Large intestine (tissue), 12 donors: ENCODE measurements at places on chromosomes 1 and 21. TPM values are rescaled to one million over a fixed set of nuclear protein-coding genes. Genes with fewer than 3 reads are reported as not detected.

- peak; percentile 36 for DNase-seq
Measured at GRCh38 chr1:22780696-22781095, 70.1 kb downstream of the EPHB2 start.

GRCh38 chr1:230141021-230141648 lies 74.1 kb downstream of the GALNT2 start:
- DNase-seq = no peak

DNA sequence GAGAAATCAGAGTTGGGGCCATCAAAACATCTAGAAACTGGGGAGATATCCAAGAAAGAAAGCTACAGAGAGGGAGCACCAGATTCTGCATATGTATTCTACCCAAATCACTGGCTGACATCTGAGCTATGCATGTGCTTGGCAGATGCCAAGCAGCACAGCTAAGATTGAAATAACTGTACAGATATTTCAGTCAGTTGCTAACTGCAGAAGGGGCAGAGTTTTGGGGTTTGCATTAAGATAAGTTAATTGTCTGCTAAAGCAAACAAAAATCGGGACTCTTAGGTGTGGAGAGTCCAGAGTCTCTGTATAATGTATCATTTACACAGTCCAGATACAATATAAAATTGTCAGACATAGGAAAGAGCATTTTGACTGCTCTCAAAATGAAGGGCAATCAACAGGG lies 437.1 kb downstream of the PTBP2 start:
- no peak for DNase-seq

- no peak for DNase-seq
Measured at GRCh38 chr21:42538479-42539275, 25.0 kb downstream of the SLC37A1 start.

DNA sequence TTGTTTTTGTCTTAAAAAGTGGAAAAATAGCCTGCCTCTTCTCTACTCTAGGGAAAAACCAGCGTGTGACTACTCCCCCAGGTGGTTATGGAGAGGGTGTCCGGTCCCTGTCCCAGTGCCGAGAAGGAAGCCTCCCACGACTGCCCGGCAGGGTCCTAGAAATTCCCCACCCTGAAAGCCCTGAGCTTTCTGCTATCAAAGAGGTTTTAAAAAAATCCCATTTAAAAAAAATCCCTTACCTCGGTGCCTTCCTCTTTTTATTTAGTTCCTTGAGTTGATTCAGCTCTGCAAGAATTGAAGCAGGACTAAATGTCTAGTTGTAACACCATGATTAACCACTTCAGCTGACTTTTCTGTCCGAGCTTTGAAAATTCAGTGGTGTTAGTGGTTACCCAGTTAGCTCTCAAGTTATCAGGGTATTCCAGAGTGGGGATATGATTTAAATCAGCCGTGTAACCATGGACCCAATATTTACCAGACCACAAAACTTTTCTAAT lies 35.0 kb upstream of the TDRD10 start:
- no peak for DNase-seq

GRCh38 chr1:21586846-21587601 lies 77.8 kb downstream of the ALPL start:
- peak; percentile 44 for DNase-seq

GRCh38 chr1:24052220-24052619 lies 59.7 kb downstream of the MYOM3 start:
- DNase-seq = no peak

DNA sequence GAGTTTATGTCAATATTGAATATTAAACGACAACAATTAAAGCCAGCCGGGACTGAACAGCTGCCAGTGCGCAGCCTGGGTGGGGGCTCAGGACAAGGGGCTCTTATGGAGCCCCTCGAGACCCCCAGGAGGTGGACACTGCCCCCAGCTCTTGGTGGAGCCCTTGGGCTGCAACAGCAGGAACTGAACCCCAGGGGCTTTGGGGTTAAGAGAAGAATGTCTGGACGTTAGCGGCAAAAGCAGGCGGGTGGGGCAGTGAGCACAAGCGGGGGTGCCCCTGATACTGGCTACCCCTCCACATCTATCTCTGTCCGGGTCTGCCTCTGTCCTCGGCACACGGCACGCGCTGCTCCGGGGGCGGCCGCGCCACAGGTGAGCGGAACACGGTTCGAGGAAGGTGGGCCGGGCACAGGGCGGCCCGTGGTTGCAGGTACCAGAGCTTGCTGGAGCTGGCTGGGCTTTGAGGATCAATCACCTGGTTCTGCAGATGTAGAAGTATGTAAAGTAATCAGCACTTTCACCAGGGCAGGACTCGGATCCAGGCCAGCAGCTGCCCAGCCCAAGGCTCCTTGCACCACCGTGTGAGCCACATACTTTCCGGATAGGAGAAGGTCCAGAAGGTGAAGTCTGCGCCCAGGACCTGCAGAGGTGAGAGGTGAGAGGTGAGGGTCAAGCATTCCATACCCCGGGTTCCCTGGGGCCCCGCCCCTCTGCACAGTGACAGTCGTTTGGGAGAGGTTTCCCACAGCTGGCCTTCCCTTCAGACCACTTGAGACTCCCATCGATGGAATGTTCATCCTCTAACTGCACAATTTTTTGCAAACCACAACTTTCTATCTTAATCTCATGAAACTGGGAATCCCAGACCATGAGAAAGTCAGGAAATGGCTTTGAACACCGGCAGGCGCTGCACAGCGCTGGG lies 12.4 kb upstream of the POFUT2 start:
- no peak for DNase-seq

DNA sequence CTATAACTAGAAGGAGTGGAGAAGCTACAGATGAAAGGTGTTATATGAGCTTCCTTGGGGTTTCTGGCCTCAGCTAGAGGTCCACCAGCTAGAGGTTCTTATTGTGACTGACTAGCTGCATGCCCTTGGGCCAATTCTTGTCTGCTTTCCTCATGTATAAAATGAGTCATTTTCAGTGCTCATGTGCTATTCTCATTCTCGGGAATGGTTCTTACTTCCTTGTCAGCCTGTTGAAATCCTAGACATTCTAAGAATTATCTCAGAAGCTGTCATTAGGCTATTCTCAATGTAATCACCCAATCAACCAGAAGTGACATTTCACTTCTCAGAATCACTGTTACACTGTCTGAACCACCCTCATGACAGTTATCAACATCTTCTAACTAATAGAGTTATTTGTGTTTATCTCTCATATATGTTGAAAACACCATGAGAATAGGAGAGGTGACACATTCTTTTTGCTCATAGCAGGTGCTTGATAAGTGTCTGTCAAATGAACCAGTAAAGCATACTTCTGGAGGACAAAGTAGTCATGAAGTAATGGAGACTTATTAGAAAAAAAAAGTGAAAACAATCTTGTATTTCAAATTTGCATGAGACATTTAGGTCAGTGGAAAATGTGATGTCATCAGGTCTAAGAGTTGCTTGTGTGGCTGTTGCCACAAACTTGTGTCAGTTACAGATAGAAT lies 122.8 kb upstream of the IVNS1ABP start:
- DNase-seq = peak; percentile 80

DNA sequence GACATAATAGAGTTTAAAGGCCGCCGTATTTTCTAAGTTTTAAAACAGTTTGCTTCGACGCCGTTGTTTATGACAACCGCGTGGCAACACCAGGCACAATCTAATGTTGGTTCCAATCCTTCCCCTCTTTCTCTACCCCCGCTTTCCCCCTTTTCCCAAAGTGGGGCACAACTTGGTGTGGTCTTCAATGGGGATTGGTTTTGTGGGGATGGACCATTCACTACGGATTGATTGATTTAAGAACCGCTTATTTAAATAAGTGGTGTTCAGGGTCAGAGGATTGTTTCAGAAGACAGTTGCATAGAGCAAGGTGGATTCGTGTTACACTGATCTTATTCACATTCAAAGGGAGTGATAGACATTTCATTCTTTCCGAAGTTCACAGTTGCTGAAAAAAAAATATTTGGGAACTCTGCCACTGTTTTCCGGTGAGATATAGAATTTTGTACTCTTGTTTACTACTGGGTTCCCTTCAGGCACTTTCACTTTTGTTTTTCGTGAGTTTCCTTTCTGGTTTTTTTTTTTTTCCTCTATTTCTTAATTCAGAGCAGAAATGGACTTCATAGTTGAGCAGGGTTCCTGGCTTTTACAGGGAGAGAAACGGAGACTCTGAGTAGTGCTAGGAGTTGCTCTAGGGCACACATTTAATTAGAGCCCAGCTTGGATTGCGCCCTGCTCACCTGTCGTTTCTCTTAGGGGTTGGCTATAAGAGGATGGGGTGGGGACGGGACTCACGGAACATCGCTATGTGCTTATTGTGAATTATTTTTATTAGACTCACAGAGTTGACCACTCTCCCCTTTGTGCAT lies 79.6 kb upstream of the AK4 start:
- peak; percentile 75 for DNase-seq

- DNase-seq = peak; percentile 30
Measured at GRCh38 chr1:208029381-208030287, 118.7 kb upstream of the CD34 start.

GRCh38 chr1:150005606-150006005 lies 4.9 kb downstream of the OTUD7B start:
- no peak for DNase-seq

DNA sequence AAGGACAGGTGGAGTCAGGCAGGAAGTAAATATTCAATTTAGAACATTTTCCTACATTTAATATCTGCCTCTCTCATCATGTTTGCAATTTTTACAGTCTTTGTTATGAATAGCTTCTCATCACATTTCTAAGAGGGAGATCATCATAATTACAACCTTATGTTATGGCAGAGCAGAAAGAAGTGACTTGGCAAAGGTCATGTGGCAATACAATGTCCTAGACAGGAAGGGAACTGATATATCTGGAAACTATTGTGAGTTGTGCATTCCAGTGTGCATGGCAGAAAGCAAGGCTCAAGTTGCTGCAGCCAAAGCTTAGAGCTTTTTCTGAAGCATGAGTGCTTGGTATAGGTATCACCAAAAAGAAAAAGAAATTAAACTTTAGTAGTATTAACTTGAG lies 43.8 kb upstream of the PRRX1 start:
- no peak for DNase-seq

GRCh38 chr1:208691012-208691411 lies 446.8 kb upstream of the PLXNA2 start:
- DNase-seq = no peak

- DNase-seq = peak; percentile 88
Measured at GRCh38 chr1:112905395-112906149, 50.4 kb downstream of the SLC16A1 start.

DNA sequence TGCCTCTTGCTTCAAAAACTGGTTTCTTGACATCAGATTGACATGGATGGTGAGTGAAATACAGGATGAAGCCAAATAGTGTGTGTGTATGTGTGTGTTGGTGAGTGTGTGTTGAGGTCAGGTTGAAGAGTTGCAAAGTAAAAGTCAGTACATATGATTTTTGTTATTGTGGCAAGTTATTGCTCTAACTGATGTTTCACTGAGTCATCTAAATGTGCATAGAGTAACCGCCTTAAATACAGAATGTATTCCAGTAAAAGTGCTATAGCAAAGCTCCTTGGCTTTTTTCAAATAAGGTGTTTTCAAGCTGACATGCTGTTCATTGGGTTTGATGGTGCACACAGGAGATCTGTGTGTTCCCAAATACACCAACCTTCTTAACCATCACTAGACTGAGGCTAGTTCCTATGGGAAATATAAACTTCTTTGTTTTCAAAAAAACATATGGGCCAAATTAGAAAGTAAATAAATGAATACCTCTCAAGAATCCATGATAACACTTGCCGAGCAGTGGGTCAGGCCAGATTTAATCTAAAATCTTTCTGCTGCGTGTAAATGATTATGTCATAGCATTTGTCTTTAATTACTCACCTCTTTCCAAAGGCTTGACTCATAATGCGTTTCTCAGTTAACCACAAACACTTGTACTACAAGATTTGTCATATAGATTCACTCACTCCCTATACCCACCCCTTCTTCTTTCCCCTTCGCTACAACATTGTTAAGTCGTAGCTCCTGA lies 151.1 kb downstream of the LYPLAL1 start:
- no peak for DNase-seq

GRCh38 chr1:176858433-176858916 lies 306.0 kb downstream of the ASTN1 start:
- no peak for DNase-seq

GRCh38 chr1:19112891-19113696 lies 97.0 kb downstream of the UBR4 start:
- no peak for DNase-seq

- DNase-seq = no peak
Measured at GRCh38 chr1:6440198-6441126, 15.9 kb downstream of the ESPN start.

GRCh38 chr1:84291882-84292655 lies 9.4 kb upstream of the SAMD13 start:
- no peak for DNase-seq

GRCh38 chr1:20367116-20367585 lies 76.5 kb downstream of the VWA5B1 start:
- DNase-seq = peak; percentile 40

- no peak for DNase-seq
Measured at GRCh38 chr1:23593556-23594148, 34.4 kb upstream of the ID3 start.

- no peak for DNase-seq
Measured at GRCh38 chr1:240237305-240237721, 145.6 kb downstream of the FMN2 start.

DNA sequence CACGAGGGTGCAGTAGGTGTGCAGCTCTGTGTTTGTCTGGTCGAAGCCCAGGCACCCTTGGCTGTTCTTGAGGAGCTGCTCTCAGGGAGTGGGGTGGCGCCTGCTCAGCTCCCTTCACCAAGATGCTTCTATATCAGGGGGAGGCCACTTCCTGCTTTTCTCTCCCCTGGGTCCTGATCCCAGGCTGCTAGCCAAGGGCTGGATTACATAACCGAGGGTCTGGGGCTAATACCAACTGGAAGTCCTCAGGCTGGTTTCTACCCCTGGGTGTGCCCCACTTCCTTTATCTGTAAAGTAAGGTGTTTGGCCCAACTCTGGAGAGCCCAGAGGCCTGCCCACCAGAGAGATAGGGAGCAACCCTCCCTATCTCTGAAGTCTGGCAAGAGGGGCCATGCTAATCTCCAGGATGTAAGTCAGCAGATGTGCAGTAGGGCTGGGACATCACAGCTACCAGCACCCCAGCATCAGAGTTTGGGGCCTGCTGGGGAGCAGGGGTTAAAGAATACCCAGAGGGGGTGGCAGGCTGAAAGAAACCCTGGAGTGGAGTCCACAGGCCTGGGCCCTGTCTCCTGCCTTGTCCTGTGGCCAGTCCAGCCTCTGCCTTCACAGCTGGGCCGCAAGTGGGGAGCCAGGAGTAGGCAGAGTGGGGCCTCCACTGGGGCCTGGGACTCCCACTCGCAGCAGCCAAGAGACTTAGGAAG lies 2.1 kb downstream of the SELENBP1 start:
- DNase-seq = peak; percentile 47

The KIF14 gene
- 2.9 TPM for polyA plus RNA-seq

The CELA3A gene
- 0.25 TPM for polyA plus RNA-seq

The STYXL2 gene
- polyA plus RNA-seq = 0.40 TPM

The YBX1 gene
- 563 TPM for polyA plus RNA-seq

The KRTAP20-2 gene
- not detected for polyA plus RNA-seq

The S100A7A gene
- polyA plus RNA-seq = not detected

The EYA3 gene
- 16.7 TPM for polyA plus RNA-seq

The PCAT6 gene
- 2.1 TPM for polyA plus RNA-seq

The TGFB2 gene
- 4.9 TPM for polyA plus RNA-seq

The LINGO4 gene
- polyA plus RNA-seq = 0.81 TPM

The TNFRSF4 gene
- 1.1 TPM for polyA plus RNA-seq

The S100B gene
- 19.8 TPM for polyA plus RNA-seq

The PCSK9 gene
- polyA plus RNA-seq = 3.0 TPM
